ENCODE measurements at places on chromosomes 12 and 14.

GRCh38 chr14:45947830-45948229, 694.8 kb upstream of the MIS18BP1 start:
- no peak for DNase-seq

GRCh38 chr12:132638541-132639408, 20.2 kb downstream of the P2RX2 start:
- no peak for DNase-seq

- no peak for DNase-seq
Observed at GRCh38 chr14:96478119-96478518, 24.1 kb upstream of the PAPOLA start.

- no peak for DNase-seq
Observed at GRCh38 chr12:71174146-71174545, 16.3 kb upstream of the TSPAN8 start.

GRCh38 chr12:112305951-112306350, 76.3 kb downstream of the HECTD4 start:
- DNase-seq, result no peak

DNA sequence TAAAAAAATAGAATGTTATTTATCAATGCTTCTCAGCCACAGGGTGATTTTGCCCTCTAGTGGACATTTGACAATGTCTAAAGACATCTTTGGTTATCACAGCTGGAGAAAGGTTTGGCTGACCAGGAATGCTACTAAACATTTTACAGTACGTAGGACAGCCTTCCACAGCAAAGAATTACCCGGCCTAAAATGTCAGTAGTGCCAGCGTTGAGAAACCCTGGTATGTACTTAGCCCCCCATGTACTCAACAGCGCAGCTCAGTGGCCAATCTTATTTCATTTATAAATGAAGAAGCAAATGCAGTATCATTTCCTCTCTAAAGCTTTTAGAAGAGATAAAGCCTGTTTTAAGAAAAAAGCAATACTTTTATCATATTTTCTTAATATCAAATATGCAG, 5.8 kb downstream of the MARK3 start:
- DNase-seq, result peak; percentile 44

GRCh38 chr12:71607494-71608330, 55.9 kb downstream of the ZFC3H1 start:
- no peak for DNase-seq

DNA sequence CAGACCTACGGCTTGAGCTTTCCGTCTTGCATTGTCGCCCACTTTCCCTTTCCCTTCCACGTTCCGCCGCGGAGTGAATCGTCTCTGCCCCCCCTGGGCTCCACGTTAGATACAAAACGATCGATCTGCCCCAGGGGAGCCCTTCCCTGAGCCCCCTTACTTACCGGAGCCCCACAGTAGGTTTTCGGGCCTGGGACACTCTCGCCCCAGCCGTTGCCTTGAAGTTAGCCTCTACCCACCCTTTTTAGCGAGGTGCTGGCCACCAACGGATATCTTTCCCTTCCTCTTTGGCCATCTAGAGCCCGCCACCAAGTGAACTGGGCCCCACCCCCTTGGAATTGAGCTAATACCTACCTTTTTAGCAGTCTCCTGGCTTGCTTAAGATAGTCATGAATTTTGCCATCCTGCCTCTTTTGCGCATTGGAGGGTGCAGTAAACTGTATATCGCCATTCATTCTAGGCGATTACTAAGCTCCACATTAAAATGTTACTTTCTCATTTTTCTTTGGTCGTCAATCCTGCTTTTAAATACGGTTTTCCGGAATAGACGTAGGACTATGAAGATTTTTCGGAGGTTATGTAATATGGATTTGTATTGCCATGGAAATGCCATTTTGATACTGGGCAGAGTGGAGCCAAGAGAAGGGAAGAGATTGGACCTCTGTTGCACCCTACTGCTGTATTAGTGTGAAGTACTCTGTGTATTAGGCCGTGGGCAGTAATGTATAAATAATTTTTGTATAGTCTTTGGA, 764 bp downstream of the RBM25 start:
- DNase-seq, result no peak

DNA sequence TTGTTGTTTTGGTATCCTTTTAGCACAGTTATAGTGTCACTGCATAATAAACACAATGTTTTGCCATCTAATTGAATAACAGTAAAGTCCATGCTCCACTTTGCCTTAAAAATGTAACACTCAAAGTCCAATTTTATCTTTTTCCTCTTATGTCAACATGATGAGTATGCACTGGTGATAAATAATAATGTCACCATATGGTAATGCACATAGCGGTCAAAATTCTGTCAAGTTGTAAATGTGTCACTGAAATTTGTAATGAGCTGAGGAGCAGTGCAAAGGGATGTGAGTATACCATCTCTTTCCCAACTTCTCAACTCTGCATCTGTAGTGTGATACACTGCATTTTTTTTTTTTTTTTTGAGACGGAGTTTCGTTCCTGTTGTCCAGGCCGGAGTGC, 65.7 kb downstream of the EML5 start:
- DNase-seq, result no peak

DNA sequence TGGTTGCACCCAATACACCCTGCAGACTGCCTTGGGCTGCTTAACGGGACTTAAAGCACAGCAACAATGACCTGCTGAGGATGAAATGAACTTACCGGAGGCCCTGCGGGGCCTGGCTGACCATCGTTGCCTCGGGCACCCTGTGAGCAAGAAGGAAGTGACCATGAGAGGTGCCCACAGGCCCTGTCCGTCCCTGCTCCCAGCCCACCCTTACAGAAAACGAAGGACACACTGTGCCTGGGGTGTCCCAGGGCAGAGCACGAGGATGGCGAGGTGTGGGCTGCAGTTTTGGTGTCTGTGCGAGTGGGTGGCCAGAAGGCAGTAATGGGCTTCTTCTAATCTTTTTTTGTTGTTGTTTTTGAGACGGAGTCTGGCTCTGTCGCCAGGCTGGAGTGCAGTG, 14.6 kb downstream of the COL2A1 start:
- no peak for DNase-seq

GRCh38 chr12:49733219-49734017, 7.9 kb upstream of the TMBIM6 start:
- DNase-seq, result no peak

- no peak for DNase-seq
Observed at GRCh38 chr12:75103822-75104221, 105.8 kb downstream of the KCNC2 start.

GRCh38 chr14:99604766-99605298, 825 bp upstream of the CCDC85C start:
- no peak for DNase-seq

GRCh38 chr12:113697651-113698509, 226.2 kb upstream of the LHX5 start:
- DNase-seq, result no peak

DNA sequence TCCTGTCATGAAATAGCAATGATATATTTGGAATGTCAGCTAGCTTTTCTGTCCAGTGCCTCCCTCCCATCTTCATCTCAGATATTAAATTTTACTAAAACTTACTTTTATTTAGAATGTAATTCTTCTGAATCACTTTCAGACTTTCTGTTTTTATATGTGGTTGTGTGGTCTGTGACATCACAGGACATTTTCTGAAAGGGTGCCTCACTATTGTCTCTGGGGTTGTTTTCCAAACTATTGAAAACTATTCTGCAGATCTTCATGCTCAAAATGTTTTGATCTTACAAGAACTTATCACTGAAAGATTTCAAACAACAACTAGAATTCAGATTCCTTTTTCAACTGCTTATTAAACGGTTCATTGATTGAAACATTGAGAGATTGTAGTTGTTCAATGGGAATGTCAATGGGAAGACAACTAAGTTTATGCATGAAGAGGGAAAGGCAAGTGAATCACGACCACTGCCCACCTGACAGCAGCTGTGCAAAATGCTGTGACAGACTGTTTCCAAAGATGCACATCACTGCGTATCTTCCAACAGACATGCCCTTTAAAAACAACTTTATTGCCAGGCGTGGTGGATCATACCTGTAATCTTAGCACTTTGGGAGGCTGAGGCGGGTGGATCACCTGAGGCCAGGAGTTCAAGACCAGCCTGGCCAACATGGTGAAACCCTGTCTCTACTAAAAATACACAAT, 51.3 kb downstream of the KLRG1 start:
- DNase-seq, result no peak

- DNase-seq, result no peak
Observed at GRCh38 chr14:97074856-97075255, 277.7 kb downstream of the VRK1 start.

GRCh38 chr12:120483621-120484020, 12.3 kb upstream of the DYNLL1 start:
- DNase-seq, result no peak

GRCh38 chr12:89126712-89127111, 225.6 kb downstream of the DUSP6 start:
- no peak for DNase-seq

DNA sequence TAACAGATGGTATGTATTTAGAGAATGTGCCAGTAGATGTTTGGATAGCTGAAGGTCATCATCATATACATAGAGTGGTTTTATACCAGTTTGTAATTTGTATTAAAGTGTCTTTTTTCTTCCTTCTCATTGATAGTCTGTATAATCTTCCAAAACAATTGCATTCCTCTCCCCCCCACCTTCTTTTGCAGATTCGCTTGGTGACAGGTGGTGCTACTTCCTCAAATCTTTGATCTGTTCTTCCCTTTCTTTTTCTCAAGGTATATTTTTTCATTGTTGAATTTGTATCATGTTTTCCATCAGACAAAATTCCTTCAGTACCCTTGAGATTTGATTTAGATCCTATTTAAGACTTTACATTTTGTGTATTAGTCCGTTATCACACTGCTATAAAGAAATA, 15.0 kb downstream of the TBC1D15 start:
- DNase-seq, result no peak

DNA sequence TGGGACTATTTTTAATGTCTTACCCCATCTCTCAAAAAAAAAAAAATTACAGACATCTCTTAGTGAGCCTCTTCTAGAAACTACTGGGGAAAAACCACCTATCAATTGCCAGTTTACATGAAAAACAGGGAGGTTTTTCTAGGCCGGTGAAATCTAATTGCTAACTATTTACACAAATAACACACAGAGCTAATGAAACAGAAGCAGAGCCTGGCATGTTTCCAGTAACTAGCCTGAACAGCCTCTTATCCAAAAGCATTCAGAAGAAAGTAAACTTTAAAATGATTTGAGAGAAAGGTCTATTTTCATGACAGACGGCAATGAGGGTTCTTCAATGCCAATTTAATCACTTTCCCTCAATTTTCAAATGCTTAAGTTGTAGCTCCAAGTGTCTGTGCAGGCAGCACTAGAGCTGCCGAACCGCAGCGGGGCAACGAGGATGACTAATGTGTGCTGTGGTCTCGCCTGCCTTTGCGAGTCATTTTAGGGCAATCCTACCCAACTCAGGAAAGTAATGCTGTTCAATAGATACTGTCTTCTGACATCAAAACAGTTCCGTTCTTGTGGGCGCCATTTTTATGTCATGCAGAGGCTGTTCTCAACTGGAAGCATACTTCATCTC, 84.6 kb downstream of the SETD3 start:
- peak; percentile 89 for DNase-seq

- DNase-seq, result peak; percentile 49
Observed at GRCh38 chr14:101980700-101981099, 16.3 kb downstream of the DYNC1H1 start.

DNA sequence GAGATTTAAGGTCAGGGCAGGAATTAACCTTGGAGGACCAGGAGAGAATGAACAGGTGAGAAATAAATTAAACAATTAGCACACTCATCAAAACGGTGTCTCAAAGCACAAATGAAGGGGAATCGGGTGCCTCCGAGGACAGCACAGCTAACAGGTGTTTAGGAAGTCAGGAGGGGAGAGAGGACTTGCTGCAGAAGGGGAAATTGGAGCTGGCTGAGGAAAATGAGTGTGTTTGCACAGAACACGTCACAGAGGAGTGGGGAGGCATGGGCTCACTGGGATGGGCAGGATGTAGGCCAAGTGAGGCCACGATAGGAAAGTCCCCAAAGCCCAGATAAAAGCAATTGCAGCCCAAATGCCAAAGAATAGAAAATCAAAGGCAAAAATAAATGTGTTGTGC, 121.7 kb downstream of the ZNF664 start:
- no peak for DNase-seq

DNA sequence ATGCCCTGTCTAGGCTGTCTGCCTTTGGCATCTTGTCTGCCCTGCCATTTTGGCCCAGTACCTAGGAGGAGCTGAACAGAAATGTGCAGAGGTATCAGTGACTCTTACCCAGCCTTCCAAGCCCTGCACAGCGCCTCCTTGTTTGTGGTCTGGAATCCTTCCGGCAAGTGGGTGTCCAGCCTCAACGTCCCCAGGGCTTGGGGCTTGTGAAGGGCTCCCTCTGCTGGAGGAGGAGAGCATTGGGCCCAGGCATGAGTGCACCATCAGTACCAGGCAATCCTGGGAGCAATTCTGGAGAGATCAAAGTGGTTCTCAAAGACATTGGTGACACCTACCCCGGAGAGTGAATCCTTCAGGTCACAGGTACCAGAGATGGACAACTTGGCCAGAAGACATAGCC, 2.4 kb upstream of the TCL1B start:
- no peak for DNase-seq

DNA sequence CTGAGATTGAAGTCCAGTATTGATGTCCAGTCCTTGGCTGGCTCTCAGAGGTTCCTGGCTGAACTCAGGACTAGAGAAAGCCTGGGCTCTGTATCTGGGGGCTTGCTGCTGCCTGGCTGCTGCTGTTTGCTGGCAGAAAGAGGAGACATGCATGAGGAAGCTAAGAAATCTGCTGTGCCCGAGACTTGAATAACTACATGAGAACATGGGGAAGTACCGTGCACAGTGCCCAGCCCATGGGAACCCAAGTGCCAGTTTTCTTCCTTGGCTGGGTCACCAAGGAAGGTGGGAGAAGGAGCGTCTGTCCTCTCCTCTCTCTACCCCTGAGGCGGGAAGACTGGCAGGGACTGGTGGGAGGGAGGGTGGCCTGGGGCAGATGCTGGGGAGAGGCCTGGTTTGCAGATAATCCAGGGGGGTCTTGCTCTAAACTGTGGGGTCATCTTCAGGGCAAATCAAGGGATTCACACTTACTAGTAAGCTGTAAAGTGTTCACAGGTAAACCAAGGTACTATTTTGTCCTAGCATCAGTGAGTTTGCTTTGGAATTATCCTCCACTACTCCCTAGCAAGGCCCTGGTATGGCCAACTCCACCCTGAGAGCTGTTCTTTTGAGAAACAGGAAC, 13.8 kb upstream of the ZFP36L1 start:
- no peak for DNase-seq

DNA sequence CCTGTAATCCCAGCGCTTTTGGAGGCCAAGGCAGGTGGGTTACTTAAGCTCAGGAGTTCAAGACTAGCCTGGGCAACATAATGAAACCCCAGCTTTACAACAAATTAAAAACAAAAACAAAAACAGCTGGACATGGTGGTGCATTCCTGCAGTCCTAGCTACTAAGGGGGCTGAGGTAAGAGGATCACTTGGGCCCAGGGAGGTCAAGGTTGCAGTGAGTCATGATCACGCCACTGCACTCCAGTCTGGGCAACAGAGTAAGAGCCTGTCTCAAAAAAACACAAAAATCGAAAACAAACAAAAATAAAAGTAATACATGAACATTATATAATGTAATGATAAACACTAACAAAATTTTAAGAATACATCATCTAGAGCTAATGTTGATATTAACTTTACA, 46.2 kb upstream of the GRIP1 start:
- DNase-seq, result no peak

GRCh38 chr12:101470939-101471338, 4.2 kb upstream of the SPIC start:
- no peak for DNase-seq
